ENCODE measurements at places on chromosomes 2 and 18.

DNA sequence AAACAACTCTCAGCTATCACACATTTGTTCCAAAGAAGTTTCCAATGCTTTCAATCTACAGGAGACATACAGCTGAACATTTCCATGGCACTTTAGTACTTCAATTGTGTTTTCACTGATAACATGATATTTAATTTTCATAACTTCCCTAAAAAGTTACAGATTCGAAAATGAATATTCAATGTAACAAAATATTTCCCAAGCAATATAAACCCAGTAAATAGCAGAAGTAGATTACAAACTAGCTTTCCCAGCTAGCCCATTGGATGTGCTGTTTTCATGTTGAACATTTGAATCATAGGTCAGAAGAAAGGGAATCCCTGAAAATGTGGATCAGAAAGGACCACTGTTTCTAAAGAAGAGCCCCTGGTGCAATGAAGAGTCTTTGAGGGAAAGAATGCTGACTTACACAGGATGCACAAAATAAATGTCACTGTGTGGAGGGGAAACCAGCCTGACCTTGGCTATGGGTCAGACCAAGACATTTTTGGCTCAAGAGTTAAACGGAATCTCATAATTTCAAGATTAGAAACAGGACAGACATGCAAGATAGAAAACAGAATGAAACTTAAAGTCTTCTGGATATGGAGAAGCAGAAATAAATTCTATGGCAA lies 22.5 kb downstream of the CYTIP start:
- DNase-seq = no peak

DNA sequence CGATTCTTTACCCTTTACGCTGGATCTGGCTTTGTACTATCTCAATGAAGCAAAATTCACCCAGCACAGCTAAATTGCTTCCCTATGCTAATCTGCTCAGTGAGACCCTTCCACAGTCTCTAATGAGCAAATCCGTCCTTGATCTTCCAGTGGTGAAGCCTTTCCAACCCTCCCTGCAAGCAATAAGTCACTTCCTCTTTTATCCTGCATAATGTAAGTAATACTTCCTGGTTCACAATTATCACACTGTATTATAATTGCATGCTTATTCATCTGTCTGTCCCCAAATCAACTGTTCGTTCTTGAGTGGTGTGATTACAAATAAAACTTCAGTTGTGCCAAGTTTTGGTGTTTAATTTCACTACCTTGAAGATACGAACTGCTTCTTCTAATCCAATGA lies 404.0 kb downstream of the ADCYAP1 start:
- DNase-seq = no peak

- peak; percentile 56 for DNase-seq
These were observed at the start of gene COBLL1 for GRCh38 chr2:164841719-164842623. Gene COBLL1, minus strand, starts transcription at chr2:164841823. Its CDS starts 627 bp downstream, at chr2:164841196.

DNA sequence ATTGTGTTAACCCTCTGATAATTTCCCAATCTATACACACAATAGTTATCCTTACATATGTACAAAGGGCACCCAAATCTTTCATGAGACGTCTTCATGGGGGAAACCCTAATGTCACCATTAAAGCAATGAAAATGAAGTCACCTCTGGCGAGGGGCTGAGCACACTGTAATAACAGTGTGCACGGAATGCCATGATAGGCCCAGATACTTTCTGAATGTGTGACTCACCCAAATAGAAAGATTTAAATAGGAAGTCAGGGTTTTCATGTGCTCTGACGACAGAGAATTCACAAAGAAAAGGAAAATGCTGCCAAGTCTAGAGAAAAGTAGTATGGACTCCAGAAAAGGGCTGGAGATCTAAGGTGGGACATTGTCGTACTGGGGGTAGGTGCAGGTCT lies 128.3 kb downstream of the SATB2 start:
- no peak for DNase-seq

DNA sequence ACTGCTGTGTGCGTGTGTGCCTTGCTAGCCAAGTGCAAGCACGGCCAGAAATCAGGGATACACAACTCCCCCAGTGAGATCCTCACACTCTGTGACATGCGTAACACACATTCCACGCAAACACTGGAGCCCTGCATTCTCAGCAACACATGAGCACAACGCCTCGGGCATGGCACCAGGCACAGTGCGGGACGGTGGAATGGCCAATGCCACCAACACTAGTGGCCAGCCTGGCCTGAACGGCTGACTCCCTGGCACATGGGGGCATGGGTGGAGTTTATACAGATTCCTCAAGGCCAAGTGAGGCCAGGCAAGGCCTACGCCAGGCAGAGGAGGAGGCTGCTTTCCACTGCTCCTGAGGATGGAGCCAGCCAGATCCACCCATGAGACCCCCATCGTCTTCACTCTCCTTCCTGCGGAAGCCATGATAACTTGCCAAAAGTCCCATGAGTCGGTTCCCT lies 56.2 kb downstream of the ANKMY1 start:
- DNase-seq = no peak

All from head of caudate nucleus (tissue), 42 donors.